Peyer's patch (tissue), 4 donors: ENCODE measurements at places on chromosomes 7 and 10. TPM values are rescaled to one million over a fixed set of nuclear protein-coding genes. Genes with fewer than 3 reads are reported as not detected.

DNA sequence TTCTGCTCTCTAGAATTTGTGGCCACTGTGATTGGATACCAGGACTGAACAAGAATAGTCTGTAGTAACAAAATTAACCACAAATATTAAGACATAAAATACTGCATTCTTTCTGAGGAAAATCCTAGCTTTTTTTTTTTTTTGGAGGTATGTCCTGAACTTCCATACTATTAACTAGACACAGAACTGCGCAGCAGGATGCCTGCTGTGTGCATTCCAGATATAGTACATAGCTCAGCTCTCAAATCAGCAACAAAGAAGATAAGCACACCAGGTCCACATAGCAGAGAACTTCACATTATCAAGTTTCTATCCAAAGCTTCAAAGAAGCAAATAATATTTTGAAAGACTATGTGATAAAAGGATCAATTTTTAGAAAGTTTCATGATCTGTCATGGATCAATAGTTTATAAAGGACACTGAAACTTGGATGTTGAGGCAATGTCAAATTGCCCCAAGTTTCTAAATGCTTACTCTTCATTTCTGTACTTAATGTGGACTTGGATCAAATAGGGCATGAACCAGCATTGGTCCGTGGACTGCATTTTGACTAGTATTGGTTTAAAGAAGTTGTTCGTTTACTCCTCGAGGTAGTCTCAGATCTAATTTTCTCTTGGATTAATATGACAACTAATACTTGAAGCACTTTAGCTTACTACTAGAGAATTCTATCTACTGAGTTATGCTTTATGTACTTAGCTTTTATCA lies 15.4 kb downstream of the NAMPT start:
- DNase-seq: no peak

DNA sequence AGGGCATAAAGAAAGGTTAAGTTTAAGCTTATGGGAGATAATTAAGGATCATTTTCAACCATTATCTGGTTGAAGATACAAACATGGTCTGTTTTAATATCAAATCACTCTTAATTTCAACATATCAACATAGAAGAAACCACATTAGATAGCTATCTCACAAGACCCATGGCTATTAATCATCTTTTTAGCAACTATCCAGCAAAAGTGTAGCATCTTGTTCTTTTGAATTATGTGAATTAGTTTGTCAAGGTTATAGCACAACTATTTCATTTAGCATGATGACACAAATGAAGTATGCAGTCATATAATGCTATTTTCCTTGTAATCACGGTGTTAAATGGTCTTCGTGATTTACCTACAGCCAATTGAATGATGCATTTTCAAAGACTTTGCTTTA lies 58.9 kb upstream of the PPP1R9A start:
- no peak for DNase-seq

- no peak for DNase-seq
Measured at GRCh38 chr7:70586822-70587221, 545.1 kb upstream of the GALNT17 start.

DNA sequence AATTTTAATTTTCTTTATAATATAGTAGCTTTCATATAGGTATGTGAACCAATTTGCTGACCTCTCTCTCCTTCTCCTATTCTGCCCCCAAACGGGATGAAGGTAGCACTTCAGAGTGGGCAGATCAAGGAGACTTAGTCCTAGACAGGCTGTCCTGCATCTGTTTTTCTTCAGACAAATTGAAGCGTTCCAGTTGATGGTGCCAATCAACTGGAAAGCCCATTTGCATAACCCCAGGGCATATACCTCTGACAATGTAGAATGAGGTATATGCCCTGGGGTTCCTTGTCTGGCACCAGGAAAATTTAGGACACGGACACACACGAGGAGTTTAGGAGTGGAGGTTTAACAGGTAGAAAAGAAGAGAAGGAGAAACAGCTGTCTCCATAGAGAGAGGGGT lies 502.9 kb downstream of the HTR7 start:
- DNase-seq: no peak

DNA sequence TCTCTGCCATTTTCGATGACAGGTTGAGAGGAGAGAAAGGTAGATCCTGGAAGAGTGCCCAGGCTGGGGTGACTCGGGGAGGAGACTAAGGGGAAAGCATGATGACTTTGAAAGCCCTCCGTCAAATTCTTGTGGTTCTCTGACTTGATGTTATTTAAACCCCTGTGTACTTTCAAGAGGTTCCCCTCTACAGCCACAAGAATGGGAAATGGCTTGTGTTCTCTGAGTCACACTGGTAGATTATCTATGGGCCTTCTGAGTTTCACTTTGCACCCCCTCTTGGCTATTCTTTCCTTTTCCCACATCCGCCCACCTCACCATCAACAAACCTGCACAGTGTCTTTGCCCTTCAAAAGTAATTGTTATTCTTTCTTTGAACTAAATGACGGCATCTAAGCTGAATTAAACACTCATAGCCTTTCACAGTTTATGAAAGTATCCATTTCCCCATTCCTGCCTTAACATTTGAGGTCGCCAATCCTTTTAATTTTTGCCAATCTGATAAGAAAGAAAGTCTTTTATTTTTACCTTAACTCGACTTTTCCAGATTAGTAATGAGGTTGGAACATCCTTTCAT lies 24.1 kb downstream of the PRF1 start:
- DNase-seq: no peak

GRCh38 chr7:24138343-24138742 lies 145.6 kb upstream of the NPY start:
- DNase-seq: no peak

GRCh38 chr7:124366118-124366517 lies 333.3 kb upstream of the TMEM229A start:
- DNase-seq: no peak

- no peak for DNase-seq
Measured at GRCh38 chr7:52271703-52272102, 763.7 kb upstream of the POM121L12 start.

- DNase-seq: no peak
Measured at GRCh38 chr7:157139810-157140510, 1.2 kb downstream of the UBE3C start.

- DNase-seq: no peak
Measured at GRCh38 chr7:16960337-16960965, 78.7 kb upstream of the AGR3 start.

EBLN1 gene
- total RNA-seq: not detected

PPP1R17 gene
- total RNA-seq: not detected

ZNF239 gene
- total RNA-seq: 3.2 TPM

TMEM26 gene
- 0.54 TPM for total RNA-seq
